ENCODE measurements at places on chromosomes 7 and 10.
A peak's percentile ranks its signal among the peaks of the same experiment; 100 is the strongest.

DNA sequence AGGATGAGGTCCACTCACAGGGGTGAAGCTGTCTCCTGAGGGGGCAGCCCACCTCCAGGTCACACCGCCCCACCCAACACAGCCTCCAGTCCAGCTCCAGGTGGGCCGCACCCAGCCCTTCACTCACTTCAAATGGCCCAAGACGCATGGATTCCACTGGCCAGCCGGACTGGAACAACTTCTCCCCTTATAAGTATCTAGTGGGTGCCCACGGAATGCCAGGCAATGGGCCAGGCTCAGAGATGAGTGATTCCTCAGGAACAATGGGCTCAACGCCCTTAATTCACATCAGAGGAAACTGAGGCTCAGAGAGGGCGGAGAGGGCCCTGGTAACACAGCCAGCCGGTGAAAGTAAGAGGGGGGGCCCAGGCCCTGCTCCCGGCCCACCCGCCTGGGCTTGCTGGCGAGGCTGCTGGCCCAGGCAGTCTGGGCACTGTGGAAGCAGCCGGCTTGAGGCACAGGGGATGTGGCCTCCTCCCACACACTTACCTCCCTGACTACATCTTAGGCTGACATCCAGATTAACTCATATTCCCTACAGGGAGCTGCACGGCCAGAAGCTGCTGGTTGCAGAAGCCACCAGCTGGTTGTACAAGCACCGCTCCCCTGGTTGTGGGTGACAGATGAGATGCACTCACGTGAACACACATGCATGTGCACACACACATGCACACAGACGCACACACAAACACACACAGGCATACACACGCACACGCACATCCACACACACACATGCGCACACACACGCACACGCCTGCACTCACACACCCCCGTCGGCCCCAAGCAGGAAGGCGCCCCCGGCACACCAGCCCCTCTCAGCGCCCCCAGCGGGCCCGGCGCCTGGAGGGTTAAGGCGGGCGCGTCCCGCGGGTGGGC is 1.0 kb upstream of the FAM20C start:
- DNase-seq: peak; percentile 75

- no peak for DNase-seq
Observed at GRCh38 chr10:28169525-28169924, 133.3 kb downstream of the MPP7 start.

- no peak for DNase-seq
Observed at GRCh38 chr10:132206806-132207535, 20.2 kb downstream of the DPYSL4 start.

DNA sequence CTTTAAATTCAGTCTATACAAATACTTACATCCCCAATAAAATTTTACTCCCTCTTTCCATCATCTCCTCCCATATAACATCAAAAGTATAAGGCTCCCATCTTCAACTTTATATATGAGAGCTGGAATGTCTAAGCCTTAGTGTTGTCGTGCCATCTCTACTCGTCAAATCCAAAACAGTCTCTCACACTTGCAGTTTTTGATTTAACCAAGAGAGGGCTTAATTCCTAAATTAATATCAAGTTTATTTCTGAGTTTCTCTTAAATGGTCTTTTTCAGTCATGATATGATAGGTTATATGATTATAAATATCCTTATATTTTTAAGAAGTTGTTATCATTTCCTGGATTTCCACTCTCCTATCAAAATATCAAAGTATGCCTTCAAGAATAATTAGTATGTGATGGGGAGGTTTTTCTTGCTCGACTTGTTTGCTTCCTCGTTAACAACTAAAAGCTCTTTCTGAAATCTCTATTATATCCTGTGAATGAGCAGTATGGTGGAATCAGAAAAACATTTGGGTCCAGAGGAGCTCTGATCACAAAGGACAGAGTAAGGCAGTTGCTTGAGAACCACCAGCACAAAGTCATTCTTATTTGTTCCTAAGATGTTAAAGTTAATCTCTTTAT is 12.5 kb upstream of the LIPK start:
- no peak for DNase-seq

DNA sequence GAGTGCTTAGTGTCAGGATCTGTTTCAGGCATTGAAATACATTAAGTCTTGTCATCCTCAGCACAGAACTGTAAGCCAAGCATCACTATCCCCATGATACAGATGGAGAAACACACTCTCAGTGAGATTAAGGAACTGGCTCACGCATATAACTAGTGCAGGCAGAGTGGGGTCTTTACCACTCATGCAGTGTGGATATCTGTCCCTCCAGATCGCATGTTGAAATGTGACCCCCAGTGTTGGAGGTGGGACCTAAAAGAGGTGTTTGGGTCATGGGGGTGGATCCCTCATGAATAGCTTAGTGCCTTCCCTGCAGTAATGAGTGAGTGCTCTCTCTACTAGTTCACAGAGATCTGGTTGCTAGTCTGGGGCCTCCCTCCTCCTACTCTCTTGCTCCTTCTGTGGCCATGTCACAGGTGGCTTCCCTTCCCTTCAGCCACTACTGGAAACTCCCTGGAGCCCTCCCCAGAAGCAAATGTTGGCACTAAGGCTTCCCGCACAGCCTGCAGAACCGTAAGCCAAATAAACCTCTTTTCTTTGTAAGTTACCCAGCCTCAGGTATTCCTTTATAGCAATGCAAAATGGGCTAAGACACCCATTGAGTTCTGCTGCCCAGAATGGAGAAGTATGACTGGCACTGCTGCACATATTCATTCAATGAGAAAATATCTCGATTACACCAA is 31.8 kb upstream of the MSMB start:
- no peak for DNase-seq

DNA sequence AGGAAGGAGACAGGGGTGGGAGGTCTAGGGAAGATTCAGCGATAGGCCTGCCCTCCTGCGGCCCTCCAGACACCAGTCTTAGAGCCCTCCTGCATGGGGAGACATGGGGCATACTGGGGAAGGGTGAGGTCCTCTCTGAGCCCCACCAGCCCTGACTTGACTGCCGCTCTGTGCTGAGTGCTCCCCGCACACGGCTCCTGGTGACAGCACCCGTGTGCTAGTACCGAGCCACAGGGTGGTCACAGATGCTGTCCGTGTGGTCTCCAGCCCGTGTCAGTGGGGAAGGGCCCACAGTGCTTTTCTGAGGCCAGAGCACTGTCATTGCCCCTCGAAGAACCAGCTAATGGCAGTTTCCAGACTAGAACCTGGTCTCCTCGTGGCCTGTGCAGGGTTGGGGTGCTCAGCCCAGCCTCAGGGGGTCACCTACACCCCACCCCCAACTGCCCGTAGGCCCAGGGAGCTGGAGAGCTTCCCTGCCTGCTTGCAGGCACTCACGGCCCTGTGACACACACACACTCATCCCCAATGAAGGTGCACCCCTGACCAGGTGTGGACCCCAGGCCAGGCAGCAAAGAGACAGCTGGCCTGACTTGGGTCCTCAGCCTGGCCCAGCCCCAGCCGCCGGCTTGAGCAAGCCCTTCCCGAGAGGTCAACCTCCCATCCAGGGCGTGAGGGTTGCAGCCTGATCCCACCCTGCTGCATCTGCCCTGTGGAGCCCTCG is 86.0 kb upstream of the RET start:
- no peak for DNase-seq

DNA sequence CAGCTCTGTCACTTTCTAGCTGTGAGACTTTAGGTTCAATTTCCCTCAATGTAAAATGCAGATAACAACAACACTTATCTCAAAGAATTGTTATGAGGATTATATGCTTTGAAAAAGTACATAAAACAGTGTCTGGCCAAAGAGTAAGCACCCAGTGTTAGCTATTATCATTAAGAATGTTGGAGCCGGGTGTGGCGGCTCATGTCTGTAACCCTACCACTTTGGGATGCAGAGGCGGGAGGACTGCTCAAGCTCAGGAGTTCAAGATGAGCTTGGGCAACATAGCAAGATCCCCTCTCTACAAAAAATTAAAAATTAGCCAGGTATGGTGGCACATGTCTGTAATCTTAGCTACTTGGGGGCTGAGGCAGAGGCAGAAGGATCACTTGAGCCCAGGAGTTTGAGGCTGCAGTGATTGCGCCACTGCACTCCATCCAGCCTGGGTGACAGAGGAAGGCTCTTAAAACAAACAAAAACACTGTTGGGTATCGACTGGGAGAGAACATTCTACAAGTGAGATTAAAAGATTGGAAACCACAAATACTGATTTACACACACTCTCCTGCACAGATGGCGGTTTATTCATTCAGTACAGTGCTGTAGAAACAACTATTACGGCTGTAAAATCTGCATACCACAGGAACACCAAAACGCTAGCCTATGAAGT is 107.3 kb downstream of the PROSER2 start:
- DNase-seq: no peak

GRCh38 chr7:30240106-30240800 is 44.1 kb upstream of the ZNRF2 start:
- DNase-seq: no peak

DNA sequence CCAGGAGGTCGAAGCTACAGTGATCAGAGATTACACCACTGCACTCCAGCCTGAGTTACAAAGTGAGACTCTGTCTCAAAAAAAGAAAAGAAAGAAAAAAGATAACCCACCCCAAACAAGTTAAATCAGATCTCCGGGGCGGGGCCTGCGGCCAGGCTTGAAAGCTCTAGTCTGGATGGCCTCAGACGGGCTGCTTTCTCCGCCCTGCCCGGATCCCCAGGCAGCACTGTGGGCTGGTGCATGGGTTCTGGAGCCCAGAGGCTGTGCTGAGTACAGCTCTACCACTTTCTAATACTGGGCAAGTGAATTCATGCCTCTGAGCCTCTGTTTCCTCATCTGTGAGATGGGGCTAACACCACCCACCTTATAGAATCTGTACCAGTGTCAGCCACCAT is 83.7 kb downstream of the ZMIZ1 start:
- DNase-seq: no peak

DNA sequence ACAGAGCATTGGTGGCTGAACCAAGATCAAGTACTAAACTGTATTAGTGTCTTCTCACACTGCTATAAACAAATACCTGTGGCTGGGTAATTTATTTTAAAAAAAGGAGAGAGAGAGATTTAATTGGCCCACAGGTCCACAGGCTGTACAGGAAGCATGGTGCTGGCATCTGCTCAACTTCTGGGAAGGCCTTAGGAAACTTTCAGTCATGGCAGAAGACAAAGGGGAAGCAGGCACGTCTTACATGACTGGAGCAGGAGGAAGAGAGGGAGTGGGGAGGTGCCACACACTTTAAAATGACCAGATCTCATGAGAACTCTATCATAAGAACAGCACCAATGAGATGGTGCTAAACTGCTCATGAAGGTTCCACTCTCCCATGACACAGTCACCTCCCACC is 95.2 kb upstream of the JCAD start:
- DNase-seq: no peak
